Activated T-cell treated with anti-CD3 and anti-CD28 coated beads for 24 hours (primary cell): ENCODE measurements at places on chromosomes 5 and 9.
A peak's percentile ranks its signal among the peaks of the same experiment; 100 is the strongest.

- no peak for DNase-seq
Measured at GRCh38 chr5:158759283-158759682, 340.4 kb downstream of the EBF1 start.

GRCh38 chr5:36374266-36374862 is 72.7 kb upstream of the RANBP3L start:
- DNase-seq, result no peak

DNA sequence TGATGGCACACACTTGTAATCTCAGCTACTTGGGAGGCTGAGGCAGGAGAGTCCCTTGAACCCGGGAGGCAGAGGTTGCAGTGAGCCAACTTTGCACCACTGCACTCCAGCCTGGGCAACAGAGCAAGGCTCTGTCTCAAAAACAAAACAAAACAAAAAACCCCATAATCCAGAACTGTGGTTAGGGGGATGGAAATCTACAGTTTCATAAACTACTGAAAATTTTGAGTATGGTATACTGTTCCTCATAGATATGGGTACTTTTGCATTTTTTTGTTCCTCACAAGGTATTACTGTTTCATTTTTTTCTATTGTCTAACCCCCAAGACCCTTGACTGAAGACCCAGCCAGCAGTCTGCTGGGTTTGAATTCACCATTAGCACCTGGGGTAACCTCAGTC is 52.2 kb upstream of the MAP3K1 start:
- no peak for DNase-seq

- DNase-seq, result no peak
Measured at GRCh38 chr5:135995976-135996375, 32.8 kb upstream of the TGFBI start.

DNA sequence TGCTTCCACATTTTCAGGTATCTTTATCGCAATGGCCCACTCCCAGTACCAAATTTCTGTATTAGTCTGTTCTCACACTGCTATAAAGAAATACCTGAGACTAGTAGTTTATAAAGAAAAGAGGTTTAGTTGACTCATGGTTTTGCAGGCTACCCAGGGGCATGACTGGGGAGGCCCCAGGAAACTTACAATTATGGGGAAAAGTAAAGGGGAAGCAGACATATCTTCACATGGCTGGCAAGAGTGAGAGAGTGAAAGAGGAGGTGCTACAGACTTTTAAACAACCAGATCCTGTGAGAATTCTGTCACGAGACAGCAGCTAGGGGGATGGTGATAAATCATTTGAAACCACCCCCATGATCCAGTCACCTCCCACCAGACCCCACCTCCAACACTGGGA is 238.2 kb upstream of the DMAC1 start:
- DNase-seq, result no peak

- no peak for DNase-seq
Measured at GRCh38 chr9:131543141-131543540, 2.2 kb upstream of the PRRT1B start.

DNA sequence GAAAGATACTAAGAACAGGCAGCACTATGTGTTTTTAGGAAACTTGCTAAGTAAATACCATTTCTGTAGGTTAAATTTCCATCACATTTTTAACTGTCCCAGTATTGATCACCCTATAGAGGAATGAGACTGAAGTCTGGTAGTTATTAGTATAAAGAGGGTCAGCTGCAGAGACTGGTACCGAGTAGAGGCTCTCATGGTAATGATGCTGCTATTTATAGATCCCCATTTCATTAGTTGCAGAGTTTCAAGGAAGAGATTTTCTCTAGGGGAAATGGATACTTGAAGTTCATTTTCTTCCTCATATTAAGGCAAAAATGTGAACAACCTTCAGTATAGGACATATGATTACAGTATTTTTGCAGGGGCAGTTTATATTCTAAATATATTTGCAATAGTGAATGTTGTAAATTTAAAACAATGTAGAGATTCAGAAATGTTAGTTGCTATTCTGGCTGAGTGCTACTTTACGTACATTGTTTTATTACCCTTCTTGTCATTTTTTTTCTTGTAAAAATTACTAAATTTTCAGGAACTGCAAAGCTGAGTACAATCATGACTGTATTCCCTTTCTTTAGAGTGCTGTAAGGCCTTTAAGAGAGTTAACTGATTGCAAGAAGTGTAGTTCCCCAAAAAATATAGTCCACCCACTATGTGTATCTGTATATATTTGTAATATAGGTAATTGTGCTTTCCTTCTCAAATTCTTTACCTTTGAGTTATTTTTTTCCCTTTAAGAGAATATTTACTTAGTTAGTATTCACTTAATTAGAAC is 14.7 kb downstream of the PBX3 start:
- no peak for DNase-seq

DNA sequence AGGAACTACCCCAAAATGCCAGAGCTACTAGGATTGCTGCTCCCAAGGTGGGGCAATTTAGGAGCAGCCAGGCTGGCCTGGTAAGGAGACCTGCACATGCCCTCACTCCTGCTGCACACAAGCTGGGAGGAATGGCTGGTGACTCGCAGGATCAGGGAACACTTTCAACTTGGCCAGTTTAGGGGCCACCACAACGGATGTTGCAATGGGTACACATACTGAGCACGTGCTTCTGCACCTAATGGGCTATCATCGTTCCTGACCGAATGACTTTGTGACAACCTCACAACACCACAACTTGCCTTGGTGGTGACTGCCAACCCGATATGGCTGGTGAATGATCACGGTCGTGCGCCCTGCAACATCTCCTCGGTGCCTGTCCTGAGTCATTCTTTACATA is 172.0 kb downstream of the ROR2 start:
- no peak for DNase-seq

DNA sequence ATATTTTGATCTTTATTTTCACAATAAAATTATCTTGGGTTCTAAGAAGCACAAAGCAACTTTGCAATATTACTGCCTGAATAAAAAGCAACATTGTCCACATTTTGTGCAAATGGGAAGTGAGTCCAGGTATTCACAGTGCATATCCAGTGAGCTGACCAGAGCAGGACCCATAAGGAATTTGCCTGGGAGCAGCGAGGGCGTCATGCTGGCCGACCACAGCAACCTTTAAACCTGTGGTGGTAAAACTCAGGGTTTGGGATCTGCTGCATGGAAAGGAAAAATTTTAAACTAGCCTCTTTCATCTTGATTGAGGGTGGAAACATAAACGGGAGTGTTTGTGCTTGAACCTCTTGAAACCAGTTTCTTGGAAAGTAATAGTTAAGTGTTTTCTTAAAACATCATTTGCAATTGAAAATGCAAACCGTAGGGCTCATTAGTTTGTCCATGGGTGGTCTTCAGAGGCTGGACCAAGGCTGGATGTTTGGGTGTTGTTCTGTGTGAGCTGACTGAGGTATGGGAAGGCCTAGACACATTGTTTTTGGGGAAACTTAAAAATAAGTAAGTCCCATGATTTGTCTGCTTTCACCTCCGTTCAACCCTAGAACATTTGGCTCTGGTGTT is 85.0 kb upstream of the ANKH start:
- DNase-seq, result no peak

GRCh38 chr9:26043431-26043830 is 365.2 kb upstream of the TUSC1 start:
- no peak for DNase-seq

GRCh38 chr5:56516441-56516840 is 283.3 kb upstream of the ANKRD55 start:
- no peak for DNase-seq

DNA sequence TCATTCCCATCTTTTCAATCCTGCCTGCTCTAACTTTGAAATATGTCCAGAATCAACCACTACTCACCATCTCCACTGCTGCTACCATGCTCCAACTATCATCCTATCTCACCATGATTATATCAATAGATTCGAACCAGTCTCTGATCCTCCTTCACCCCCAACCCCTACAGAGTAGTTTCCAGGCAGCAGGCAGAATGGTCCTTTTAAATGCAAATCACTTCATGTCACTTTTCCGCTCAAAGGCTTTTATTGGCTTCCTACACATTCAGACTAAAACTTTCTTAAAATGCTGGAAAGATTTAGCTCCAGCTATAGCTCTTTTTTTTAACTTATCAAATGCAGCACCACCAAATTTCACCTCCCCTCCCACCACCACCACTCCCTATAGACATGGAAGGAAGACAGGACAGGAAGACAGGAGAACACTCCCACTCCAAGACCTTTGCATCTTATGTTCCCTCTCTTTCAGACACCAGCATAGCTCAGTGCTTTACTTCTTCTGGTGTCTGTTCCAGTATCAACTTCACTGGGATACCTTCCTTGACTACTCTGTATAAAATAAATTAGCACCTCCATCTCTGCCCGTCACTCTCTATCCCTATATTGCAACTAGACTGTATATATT is 9.9 kb upstream of the PPP2R2B start:
- no peak for DNase-seq

DNA sequence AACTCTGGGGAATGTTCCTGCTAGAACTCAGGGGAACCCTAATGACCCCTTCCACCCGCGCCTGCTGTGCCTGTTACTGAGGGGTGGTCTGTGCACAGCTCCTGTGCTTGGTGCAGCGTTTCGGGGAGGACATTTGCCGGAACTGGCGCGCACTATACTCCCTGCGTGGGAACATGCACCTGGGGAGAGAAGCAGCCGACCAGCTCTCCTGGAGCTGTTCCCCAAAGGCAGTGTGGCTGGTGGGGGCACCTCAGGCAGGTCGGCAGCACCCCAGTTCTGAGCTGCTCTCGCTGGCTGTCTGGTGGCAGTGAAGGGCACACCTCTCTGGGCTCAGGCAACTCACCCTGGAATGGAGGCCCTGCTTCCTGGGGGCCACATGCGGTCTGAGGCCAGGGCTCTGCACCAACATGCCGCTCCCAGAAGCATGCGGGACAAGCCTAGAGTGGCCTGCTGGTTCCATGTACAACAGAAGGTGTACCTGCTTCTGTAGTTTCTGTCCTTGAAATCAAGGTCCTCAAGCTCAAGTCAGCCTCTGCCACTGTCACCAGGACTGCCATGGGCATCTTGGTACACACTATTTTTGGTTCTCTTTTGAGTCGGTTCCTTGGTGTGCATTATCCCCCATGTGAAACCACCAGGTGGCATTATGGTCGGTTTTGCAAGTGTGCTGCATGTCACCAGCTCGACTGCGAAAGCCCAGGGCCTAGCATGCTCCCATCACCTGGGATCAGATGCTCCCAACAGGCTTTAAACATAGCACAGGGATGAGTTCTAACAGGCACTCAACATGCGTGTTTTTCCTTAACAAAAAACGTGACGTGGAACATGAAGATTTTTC is 7.8 kb upstream of the MRNIP start:
- peak; percentile 13 for DNase-seq

- DNase-seq, result no peak
Measured at GRCh38 chr5:39661026-39661779, 236.4 kb upstream of the DAB2 start.

DNA sequence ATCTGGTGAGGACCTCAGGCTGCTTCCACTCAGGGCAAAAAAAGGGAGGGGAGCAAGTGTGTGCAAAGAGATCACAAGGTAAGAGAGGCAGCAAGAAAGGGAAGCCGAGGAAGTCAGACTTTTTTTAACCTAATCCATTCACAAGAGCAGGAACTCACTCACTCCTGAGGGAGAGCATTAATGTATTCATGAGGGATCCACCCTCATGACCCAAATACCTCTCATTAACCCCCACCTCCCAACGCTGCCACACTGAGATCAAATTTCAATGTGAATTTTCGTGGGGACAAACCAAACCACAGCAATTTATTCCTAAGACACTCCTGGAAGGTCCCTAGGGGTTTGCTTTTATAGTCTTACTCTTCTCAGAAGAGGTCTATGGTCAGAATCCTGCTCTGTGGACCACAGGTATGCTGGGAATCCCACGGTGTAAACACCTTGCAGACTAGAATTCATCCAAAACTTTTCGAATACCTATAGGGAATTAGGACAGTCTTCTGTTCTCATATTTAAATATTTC is 108.7 kb downstream of the HSD17B3 start:
- DNase-seq, result no peak

GRCh38 chr5:176176231-176176630 is 62.0 kb upstream of the SIMC1 start:
- DNase-seq, result no peak

DNA sequence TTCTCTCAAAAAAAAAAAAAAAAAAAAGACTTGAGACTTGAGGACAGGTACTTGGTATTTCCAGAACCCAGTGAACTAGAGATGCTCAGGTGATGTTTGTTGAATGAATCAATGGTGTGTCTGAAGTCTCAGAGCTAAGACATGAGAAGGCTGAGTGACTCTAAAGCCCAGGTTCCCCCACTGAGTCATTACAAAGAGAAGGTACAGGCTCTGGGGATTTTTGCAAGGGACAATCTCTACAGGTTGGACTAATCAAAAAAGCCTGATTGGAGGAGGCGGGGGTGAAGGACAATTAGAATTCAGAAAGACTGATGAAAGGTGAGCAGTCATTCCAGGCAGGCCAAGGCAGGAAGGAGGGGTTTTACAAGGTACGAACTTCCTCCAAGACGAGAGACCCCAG is 8.2 kb upstream of the FABP6 start:
- no peak for DNase-seq

DNA sequence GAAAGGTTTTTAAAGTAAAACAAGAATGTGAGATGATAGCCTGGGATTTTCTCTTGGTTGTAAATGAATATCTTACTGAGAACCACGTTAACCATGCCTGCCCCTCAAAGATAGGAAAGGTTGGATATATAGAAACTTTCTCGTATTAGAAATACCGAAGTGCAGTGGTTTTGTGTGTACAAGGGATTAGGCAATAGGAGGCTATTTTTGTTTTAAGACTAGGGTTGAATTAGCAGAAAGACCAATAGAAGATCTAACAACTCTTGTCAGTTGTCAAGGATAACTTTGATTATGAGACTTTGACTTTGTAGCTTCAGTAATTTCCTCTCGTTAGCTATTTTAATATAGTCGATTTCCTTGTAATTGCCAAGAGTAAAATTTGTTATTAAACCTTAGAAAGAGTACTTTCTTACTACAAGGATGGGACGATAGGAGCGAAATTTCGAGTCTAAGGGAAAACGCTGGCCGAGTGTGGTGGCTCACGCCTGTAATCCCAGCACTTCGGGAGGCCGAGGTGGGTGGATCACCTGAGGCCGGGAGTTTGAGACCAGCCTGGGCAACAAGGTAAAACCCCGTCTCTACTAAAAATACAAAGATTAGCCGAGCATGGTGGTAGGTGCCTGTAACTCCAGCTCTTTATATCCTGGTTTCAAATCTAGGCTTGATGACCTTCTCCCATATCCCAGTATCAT is 838 bp downstream of the POLK start:
- no peak for DNase-seq

DNA sequence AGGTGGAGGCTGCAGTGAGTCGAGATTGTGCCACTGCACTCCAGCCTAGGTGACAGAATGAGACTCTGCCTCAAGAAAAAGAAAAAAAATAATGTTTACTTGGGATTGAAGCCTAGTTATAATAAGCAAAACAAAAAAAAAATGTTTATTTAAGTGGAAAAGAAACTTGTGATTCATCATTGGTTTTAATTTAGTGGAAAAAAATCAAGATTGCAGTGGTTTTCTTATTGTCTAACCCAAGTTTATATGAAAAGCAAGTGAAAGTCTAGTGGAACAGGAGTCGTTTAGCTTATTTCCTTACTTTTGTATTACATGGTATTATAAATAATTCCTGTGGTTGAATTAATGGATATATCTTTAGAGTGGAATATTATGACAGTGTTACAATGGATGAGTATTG is 8.4 kb downstream of the CNOT8 start:
- DNase-seq, result no peak
